ENCODE measurements at places on chromosomes 7 and 10.

DNA sequence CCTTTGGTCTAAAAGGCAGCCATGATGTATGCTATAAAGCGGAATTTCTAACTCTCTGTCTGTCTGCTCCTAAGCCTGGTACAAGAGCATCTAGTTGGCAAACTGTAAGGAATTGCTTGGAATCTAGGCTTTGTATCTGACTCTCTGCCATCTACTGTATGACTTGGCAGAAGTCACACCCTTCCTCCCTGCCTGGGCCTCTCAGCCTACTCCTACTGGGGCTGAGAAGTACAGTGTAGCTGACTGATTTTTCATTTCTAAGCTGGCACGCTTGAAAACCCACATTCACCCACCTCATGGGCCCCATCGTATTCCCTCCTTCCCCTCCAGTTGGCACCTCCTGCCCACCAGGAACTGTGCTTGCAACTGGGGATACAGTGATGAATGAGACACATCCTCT lies 435.2 kb downstream of the PLXNA4 start:
- no peak for DNase-seq

DNA sequence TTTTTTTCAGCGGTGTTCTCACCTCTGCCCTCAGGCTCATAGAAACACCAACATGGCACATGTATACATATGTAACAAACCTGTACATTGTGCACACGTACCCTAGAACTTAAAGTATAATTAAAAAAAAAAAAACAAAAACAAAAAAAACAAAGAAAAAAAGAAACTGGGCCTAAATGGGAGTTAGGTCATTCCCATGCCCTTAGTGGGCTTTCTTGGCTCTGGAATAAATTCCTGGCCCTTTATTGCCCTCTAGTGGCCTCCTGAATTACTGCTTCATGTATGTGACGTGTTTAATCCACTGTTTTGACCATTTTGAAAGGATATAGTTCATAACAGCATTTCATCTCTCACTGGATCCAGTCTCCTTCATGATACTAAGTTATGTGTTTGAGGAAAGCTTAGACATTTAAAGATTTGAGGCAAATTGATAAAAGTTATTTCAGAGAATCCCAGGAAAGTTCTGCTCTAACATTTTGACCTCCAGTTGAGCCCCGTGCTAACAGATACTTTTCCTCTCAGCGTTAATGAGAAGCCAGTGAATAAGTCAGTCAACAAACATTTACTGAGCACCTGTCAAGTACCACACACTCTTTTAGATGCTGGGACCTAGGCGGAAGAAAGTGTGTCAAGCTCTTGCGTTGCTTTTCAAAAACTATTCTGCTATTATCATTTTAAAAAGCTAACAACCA lies 54.7 kb upstream of the SYPL1 start:
- DNase-seq: no peak

- no peak for DNase-seq
Measured at GRCh38 chr10:17073725-17074540, 55.7 kb downstream of the CUBN start.

DNA sequence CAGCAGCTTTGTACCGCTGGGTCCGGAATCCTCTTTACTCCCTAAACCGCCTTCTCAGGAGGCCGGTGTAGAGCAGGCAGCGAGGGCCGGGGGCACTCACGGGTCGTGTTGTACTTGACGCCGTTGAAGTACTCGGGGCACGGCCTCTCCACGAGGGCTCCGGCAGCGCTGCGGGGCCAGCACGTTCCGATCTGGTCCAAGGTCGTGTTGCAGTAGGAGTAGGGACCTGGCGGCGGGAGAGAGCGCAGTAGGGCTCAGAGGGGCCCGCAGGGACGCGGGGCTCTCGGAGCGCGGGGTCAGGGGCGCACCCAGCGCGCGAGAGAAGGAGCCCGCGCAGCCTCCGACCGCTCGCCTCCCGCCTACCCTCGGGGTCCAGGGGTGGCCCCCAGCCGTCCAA lies 443 bp downstream of the CRHR2 start:
- DNase-seq: no peak

Data from stimulated activated CD8-positive, alpha-beta memory T cell treated with anti-CD3 and anti-CD28 coated beads, Interleukin-12 subunit alpha, Interleukin-12 subunit beta, amount 100 ng/mL, for 4 hours (primary cell).